Activated naive CD8-positive, alpha-beta T cell treated with anti-CD3 and anti-CD28 coated beads, Interleukin-2, amount 50 U/mL, for 16 hours (primary cell): ENCODE measurements at places on chromosomes 6 and 20.

- DNase-seq: no peak
Observed at GRCh38 chr6:34517966-34518365, 38.2 kb downstream of the SPDEF start.

DNA sequence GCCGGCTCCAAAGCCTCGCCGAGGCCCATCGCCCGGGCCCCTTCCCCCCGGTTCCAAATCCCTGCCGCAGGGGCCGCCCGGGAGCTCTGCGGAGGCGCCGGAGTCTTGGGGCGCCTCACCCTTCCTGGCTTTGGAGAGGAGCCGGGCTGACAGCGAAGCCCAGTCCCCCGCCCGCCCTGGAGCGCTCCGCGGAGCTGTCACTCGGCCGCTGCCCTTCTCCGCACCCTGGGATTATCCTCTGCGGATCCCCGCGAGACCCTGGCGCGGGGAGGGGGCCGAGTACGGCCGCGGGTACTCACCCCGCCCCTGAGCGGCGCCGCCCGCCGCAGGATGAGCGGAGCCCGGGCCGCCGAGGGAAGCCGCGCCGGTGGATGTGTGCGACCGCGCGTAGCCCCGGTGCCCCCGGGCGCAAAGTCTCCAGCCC lies 343 bp downstream of the SNAP91 start:
- no peak for DNase-seq

GRCh38 chr20:59027741-59028320 lies 4.3 kb downstream of the ATP5F1E start:
- DNase-seq: no peak

- no peak for DNase-seq
Observed at GRCh38 chr6:78832091-78832808, 35.1 kb upstream of the IRAK1BP1 start.

DNA sequence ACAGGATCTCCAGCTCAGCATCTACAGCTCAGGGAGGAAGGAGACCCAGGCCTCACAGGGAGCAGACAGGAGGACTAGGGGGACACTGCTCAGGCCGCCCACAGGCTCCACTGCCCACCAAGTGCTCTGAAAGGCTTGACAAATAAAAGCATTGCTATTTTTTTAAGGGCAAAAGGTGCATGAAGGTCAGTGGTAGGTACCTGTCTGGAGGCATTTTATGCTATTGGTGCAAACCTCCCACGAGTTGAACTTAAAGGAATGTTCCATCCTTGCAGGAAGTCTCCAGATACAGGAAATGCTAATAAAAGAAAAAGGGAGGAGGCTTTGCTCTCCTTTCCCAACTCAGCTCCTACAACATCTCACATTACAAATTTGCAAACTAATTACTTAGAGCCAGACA lies 228.1 kb downstream of the FOXC1 start:
- DNase-seq: no peak

DNA sequence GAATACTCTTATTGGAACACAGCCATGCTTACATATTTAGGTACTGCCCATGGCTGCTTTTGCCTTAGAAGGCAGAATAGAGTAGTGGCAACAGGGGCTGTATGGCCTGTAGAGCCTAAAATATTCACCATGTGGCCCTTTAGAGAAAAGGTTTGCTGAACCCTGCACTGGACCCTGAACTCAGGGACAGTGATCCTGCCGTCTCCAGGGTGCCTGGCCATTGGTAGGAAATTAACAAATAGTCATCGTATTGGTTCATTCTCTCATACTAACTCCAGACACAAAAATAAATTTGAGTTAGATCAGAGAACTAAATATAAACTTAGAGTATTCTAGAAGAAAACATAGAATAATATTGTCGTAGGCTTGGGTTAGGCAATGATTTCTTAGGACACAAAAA lies 181.4 kb downstream of the BCAS1 start:
- DNase-seq: no peak

GRCh38 chr6:125821825-125822281 lies 31.1 kb downstream of the NCOA7 start:
- no peak for DNase-seq

DNA sequence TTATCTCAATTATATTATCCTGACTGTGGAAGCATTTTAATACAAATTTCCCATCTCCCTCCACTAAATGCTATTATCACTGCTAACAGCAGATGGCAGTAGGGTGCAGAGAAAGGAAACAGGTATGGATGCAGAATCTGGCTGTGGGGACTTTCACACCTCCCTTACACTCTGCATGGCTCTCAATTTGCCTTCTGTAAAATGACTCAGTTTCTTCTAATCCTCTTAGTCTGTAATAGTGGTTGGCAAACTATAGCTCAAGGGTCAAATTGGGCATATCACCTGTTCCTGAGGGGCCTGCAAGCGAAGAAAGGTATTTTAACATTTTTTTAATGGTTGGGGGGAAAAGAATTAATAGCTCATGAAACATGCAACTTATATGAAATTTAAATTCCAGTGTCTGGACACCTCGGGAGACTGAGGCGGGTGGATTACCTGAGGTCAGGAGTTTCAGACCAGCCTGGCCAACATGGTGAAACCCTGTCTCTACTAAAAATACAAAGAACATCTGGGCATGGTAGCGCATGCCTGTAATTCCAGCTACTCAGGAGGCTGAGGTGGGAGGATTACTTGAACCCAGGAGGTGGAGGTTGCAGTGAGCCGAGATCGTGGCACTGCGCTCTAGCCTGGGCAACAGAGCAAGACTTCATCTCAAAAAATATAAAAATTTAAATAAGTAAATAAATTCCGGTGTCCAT lies 83.5 kb downstream of the ZMYND8 start:
- DNase-seq: peak; percentile 25

DNA sequence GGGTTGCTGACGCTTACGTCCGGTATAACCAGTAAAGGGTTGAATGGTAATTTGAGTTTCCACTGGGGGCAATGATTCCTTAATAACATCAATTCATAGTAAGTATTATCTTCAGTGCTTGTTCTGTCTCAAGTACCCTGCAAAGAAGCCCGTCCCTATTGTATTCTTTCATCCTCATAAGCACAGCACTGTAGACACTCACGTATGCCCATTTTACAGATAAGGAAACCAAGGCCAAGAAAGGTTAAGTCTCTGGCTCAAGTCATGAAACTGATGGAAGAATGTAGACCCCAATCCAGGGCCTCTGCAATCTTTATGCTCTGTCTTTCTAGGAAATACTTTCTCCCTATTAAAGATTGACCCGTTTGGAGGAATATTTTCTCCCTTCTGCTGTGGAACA lies 251.2 kb downstream of the ZNF217 start:
- DNase-seq: no peak

DNA sequence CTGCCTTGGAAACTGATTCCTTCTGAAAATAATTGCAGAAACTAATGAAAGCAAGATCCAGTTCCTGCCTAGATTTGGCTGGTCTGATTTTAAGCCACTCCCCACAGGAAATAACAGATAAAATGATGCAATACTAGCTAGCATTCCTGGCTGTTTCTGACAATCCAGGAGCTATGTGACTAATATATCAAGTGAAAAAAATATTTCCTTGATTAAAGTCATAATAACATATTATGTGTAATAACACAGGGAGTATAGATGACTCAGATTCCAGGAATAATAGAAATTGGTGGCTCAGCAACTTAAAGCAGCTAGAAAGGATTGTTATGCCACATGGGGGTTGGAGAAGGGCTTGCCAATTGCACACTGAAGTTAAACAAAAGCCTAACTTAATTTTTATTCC lies 182.7 kb upstream of the SALL4 start:
- DNase-seq: no peak

DNA sequence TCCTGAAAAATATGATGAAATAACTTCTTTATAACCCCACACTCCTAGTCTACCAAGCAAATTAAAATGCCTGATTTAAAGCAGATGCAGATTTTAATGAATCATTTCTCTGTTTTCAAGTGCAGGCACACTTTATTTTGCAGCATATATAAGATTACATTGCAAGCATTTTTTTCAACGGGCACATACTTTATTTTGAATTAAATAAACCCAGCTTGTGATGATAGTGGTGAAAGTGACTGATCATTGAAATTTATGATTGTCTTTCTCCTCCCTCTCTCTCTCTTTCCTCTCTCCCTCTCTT lies 12.2 kb upstream of the MOXD1 start:
- DNase-seq: no peak

DNA sequence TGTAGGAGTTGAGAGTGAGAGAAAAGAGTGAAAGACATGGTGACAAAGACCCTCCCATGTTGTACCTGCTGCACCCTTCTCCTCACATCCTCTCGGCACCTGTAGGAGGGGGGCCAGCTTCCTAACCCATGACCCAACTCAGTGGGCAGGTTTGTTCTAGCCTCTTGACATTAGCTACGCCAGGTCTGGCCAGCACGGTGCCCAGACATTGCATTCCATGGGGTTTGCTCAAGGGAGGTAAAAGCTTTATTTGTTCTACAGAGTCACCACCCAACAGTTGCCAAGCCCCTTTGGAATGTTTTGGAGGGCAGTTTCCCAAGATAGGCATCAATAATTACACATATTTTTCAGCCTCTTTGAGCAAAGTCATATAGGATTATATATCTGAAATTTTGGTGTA lies 22.7 kb upstream of the TGM6 start:
- DNase-seq: no peak

DNA sequence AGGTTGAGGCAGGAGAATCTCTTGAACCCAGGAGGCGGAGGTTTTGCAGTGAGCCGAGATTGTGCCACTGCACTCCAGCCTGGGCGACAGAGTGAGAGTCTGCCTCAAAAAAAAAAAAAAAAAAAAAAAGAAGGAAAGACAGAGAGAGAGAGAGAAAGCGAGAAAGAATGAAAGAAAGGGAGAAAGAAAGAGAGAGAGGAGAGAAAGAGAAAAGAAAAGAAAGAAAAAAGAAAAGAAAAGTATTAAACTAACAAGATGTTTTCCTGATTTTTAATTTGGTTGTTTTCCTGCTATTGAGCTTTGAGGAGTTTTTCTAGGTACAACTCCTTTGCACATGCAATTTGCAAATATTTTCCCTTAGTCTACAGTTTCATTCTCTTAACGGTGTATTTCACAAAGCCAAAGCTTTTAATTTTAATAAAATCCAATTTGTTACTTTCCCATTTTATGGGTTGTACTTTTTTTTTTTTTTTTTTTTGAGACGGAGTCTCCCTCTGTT lies 10.8 kb upstream of the TRERF1 start:
- no peak for DNase-seq

DNA sequence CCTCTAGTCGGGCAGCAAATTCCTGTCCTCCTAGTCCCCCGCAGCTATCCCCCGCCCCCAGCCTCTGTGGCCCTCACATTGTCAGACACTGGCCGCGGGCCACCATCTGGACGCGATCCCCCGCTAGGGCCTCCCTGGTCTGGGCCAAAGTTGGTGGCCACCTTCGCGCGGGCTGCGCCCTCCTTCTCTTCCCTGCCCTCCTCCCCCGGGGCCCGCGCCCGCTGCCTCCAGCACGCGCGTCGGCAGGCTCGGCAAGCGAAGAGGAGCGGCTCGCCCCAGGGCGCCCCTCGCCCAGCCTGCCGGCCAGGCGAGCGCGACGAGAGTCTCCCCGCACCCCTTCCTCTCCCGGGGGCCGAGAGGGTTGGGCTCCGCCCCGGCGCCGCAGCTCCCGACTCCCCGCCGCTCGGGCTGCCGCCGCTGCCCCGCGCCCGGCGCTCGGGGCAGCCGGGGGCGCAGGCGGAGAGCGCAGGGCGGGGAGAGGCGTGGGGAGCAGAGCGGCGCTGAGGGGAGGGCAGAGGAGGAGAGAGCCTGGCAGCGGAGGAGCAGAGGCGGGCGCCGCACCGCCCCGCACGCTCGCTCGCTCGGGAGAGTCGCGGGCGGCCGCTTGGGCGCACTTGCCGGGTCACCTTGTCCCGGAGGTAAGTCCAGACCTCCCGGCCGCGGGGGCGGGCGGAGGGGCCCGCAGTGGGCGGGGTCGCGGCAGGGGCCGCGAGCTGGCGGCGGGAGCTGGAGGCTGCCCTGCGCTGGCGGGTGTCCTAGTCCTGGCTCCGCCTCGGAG lies at the start of gene SYNDIG1:
Gene SYNDIG1 (plus strand): TSS at position 514 of the 778 bp plus-strand sequence. CDS start 73,469 bp downstream, outside the sequence.
- DNase-seq: no peak

DNA sequence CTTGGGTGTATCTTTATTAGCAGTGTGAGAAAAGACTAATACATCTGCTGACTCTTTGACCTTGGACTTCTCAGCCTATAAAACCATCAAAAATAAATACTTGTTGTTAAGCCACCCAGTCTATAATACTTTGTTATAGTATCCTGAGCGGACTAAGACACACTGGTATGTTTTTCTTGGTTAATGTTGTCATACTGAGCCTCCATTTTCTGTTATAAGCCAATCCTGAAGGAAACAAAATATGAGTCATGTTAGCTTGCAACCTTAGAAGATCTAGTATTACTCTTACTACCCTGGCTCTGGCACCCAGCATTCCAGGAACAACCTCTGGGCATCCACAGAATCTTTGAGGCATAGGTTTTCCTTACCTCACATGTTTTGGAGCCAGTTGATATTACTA lies 307.2 kb downstream of the FRK start:
- DNase-seq: no peak

GRCh38 chr6:52829046-52829817 lies 11.4 kb downstream of the GSTA5 start:
- no peak for DNase-seq

GRCh38 chr6:137405806-137406205 lies 88.4 kb downstream of the OLIG3 start:
- DNase-seq: no peak

- DNase-seq: peak; percentile 57
Observed at GRCh38 chr6:137811121-137811915, 55.7 kb upstream of the TNFAIP3 start.

- no peak for DNase-seq
Observed at GRCh38 chr6:113646701-113647100, 210.4 kb upstream of the MARCKS start.

DNA sequence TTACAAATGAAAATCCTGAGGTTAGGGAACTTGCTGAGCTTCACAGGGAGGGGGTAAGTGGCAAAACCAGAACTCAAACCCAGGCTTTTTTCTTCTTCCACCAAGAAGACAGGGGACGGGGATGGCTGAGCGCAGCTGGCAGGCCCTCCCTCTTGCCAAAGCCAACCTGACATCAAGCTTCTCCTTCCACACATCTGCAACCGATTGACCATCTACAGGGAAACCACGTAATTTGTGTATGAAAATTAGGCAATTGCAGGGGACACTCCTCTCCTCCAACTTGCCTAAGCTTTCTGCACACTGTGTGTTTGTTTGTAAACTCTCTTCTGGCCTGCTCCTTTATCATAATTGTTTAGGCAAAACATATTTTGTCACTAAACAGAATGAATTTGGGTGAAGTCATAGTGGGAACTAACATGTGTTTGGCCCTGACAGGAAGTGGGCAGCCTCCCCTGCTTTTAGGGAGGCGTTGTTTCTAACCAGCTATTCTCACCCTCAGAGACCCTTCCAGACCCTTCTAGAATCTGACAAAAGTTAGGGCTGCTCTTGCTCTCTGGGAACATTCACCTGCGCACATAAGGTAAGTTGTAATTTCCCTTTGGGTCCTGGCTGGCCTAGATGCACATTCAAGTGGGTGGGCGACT lies 18.9 kb downstream of the ZNF831 start:
- DNase-seq: no peak

DNA sequence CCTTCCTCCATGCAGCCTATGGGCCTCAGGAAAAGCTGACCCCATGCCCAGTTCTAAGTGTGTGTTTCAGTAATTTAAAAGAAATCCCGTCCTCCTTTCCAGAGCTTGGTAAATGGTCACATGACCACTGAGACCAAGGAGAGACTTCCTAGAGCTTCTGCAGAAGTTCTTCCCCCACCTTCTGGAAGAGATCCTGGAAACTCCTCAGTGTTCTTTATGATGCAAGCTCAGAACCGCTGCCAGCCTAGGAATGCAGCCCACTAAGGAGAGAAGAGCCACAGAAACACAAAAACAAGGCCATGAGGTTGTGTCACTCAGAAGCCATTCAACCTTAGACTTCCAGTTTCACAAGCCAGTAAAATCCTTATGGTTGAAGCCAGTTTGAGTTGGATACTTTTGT lies 348.4 kb downstream of the TPBG start:
- DNase-seq: no peak
